CD4-positive, alpha-beta T cell treated with Interferon gamma for 1 hour (primary cell): ENCODE measurements at places on chromosomes 12 and 14.

GRCh38 chr12:5588176-5588575 lies 156.3 kb downstream of the NTF3 start:
- DNase-seq: no peak

- peak; percentile 51 for DNase-seq
Observed at GRCh38 chr12:121144416-121144914, 11.8 kb downstream of the P2RX7 start.

GRCh38 chr12:110563702-110564470 lies 19.2 kb downstream of the PPTC7 start:
- no peak for DNase-seq

- no peak for DNase-seq
Observed at GRCh38 chr14:99780690-99781089, 12.5 kb upstream of the EML1 start.

DNA sequence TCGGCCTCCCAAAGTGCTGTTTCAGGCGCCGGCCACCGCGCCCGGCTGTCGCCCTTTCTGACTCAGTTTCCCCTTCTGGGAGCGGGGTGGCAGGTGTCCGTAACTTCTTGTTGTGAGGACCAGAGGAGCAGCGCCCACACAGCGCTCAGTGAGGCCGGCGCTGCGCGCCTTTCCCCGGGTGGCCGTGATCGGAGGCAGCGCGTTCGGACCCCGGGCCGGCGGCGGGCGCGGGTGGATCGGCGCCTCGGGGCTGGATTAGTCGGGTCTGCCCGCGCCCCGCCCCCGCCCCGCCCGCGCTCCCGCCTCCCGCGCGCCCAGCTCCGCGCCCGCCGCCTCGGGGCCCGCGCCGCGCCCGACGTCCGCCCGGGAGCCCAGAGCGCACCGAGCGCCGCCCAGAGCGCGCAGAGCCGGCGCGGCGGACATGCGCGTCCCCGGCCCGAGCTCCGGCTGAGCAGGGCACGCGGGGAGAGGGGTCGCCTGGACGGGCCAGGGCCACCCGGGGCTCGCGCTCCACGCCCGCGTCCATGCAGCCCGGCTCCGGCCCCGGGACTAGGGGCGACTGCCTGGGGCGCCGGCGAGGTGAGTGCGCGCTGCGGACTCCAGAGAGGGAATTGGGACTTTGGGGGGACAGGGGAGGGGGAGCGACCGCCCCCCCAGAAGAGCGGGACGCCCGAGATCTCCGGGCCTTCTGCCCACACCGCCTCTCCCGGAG lies 50.6 kb downstream of the LRCOL1 start:
- DNase-seq: no peak

DNA sequence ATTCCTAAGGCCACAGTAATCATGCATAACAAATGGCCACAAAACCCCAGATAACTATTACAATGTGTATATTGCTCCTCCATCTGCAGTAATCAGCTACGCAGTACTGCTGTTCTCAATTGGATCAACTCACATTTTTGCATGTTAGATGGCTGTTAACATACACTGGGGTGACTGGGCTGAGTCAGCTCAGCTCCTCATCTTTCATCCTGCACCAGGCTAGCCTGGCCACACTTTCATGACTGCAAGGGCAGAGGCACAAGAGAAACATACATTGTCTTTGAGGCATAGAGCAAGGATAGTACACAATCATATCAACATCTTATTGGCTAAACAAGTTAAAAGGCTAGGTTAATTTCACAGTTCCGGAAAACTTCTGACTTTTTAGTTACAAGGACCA lies 306.6 kb downstream of the SLC6A15 start:
- DNase-seq: no peak

- DNase-seq: no peak
Observed at GRCh38 chr12:7907009-7907408, 29.0 kb downstream of the SLC2A3 start.

DNA sequence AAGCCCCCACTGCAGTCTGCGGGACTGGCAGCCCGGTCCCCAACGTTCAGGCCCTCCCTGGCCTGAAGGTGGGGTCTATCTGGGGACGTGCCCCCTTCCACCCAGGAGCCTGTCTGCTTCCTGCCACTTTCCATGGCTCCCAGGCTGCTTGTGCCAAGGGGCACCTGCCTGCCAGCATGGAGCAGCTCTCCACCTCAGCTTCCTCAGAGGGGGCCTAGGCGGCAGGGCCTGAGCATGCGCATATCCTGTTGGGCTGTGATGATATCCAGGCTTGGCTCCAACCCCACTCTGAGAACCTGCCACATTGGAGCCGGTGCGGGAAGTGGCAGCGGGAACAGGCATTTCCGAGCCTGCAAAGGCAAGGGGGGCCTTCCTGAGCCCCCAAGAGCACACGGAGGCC lies 57.4 kb downstream of the FUT8 start:
- DNase-seq: no peak

GRCh38 chr12:124651516-124652273 lies 84.3 kb upstream of the NCOR2 start:
- peak; percentile 16 for DNase-seq

GRCh38 chr12:115762936-115763335 lies 514.6 kb downstream of the MED13L start:
- no peak for DNase-seq

- no peak for DNase-seq
Observed at GRCh38 chr14:50675597-50675996, 7.5 kb upstream of the SAV1 start.

- no peak for DNase-seq
Observed at GRCh38 chr14:69685716-69686115, 74.3 kb downstream of the SUSD6 start.

DNA sequence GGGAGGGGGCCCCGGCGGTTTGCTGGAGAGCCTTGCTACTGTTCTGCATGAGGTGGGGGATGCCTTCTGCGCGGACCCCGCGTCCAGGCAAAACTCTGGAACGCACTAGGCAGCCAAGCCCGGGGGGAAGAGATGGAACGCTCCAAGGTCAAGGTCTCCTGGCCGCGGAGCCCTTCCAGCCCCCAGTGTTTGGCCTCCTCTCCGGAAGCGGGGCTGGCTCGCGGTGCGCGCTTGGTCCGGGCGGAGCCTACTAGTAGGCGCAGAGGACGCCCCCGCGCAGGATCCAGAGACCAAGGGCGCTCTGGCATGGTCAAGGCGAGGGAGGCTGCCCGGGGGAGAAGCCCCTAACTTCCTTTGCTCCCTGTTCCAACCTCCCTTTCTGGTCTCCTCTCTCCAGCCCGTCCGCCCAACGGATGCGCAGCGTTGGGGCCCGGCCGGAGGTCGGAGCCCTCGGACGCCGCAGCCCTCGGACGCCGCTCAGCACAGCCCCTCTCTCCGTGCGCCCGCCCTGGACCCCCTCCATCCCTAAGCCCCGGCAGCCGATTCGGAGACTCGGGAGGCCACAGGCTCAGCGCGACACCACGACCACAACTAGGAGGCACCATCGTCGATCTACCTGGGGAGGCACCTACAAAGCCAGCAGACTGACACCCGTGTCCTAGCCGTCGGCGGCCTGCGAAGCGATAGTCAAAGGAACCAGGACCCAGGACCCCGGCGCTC lies 669 bp upstream of the KCNK13 start:
- DNase-seq: no peak

GRCh38 chr12:12723681-12724420 lies 6.7 kb downstream of the CDKN1B start:
- DNase-seq: peak; percentile 51

GRCh38 chr12:122158700-122159285 lies 15.2 kb downstream of the IL31 start:
- no peak for DNase-seq

- no peak for DNase-seq
Observed at GRCh38 chr14:21055432-21056117, 2.0 kb upstream of the RNASE8 start.

- peak; percentile 50 for DNase-seq
Observed at GRCh38 chr12:75478116-75478794, 2.3 kb upstream of the GLIPR1 start.

- DNase-seq: no peak
Observed at GRCh38 chr12:95205685-95206084, 11.6 kb downstream of the FGD6 start.

- no peak for DNase-seq
Observed at GRCh38 chr14:38168416-38168815, 39.3 kb upstream of the SSTR1 start.

- no peak for DNase-seq
Observed at GRCh38 chr14:83312511-83312910, 1778.9 kb upstream of the SEL1L start.

- DNase-seq: no peak
Observed at GRCh38 chr12:51941604-51942003, 9.9 kb upstream of the ACVR1B start.

- no peak for DNase-seq
Observed at GRCh38 chr14:51578853-51579252, 72.9 kb upstream of the FRMD6 start.

DNA sequence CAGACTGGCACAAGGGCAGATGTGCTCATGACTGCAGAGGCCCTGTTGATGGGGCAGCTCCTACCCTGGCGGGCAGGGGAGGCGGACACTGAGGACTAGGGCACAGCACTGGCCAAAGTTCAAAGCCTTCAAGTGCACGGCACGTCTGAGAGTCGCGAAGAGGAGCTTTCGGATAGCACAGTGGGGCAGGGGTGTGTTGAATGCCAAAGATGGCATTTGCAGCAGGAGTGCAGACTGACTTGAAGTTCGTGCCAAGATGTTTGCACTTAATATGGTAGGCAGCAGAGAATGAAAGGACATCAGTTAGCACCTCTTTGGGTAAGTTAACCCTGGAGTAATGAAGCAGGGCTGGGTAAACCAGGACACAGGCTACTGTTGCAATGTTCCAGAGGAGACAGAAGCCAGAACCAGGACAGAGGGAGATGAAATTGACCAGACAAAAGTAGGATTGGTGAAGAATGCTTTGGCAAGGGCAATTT lies 6.7 kb upstream of the EML1 start:
- DNase-seq: no peak

- no peak for DNase-seq
Observed at GRCh38 chr12:19916974-19917373, 451.4 kb upstream of the PDE3A start.

DNA sequence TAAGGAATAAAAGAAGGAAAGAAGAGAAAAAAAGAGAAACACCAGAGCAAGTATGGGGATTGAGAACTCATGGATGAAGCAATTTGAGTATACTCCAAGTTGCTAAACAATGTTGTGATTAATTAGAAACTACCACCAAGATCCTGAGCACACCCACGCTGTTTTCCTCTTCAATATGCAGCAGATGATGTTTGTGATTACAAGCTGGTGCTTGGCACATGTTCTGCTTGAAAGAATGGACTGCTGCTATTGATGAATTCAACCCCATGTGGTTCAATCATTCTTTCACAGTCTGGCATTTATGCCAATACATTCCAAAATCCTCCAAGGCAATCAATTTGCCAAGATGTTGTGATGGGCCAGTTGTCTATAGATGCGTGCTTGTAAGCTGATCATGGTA lies 146.8 kb downstream of the SLC2A13 start:
- no peak for DNase-seq

DNA sequence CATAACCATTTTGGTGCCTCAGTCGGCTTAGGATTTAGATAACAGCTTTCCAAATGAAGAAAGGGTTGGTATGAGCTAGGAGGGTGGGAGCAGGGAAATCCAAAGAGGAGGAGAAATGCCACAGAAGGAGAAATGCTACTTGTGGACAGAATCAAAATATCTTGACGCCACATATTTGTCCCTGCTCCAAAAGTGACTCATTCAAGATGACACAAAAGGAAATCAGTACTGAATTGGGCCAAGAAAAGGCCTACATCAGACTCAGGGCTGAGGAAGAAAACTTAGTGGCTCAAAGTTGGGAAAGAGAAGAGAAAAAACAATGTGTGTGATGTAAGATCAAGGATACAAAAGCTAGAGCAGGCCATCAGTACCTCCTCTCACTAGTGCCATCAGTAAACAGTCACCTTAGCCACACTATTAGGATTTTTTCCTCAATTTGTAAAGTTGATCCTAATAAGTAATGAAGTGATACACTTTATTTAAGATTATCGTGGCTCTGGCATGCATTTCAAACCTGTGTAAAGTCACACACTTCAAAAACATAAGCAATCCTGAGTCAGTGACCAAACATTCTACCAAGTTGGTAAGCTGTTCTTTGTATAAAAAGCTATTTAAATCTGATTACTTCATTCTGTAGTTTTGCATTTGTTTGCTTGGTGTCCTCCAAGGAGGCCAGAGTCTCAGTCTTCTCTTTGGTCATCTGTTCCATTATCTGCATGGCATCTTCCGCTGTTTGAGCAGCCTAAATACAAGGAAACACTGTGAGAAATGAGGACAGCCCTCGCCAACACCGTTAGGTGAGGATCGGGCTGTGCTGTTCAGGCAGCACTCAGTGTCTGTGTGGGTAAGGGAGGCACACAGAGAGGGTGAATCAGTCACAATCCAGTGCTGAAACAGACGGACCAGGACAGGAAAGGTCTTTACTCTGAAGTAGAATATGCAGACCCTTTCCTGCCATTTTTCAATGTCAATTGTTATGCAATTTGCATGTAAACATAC lies 52.6 kb upstream of the VPS33A start:
- no peak for DNase-seq

DNA sequence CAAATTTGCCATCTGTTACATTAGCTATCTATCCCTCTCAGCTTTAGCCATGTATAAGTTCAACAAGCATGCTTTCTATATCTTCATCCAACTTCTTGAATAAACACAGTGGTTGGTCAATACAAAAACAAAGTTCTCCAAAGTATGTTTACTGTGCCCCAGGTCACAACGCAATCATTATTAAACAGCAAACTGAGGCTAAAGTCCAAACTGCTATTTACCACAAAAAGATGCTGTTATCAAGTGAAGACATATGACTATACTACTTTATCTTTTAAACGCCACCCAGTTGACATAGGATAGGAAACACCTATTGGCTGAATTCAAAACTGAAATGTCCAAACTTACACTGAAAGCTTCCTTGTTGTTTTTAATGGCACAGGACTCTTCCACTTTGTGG lies 11.7 kb downstream of the ZCCHC8 start:
- DNase-seq: no peak

DNA sequence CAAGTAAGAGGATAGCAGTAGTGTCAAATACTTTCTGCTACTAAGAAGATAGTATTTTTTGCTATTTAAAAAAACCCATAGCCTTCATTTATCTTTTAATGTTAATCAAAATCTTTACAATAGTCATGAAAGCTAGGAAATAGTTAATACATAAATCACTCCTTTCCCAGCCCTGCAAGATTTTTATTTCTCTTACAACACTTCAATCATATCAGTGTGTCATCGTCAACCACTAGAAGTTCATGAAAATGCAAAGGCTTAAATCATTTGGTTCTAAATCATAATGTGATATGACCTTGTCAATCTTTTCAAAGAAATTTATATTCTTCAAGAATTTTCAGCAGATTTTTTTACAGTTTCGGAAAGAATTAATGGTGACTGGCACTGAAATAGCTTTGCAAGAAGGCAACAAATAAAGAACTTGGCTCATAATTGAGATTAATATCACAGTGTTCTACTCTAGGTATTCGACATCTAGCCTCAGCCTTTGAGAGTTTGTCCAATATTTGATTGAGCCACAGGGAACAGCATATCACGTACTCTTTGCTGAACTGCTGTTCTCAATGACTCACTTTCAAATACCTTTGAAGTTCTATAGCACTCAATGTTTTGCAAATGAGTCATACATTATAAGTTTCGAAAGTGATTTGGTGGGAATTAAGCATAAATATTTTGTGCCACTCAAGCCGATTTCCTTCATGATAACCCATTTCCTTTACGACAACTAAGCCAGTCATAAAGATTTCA lies 384.0 kb upstream of the FOXG1 start:
- no peak for DNase-seq

- DNase-seq: no peak
Observed at GRCh38 chr12:115697340-115697739, 580.2 kb downstream of the MED13L start.
